Islet precursor cell (in vitro differentiated cells): ENCODE measurements at places on chromosomes 12 and 14.

DNA sequence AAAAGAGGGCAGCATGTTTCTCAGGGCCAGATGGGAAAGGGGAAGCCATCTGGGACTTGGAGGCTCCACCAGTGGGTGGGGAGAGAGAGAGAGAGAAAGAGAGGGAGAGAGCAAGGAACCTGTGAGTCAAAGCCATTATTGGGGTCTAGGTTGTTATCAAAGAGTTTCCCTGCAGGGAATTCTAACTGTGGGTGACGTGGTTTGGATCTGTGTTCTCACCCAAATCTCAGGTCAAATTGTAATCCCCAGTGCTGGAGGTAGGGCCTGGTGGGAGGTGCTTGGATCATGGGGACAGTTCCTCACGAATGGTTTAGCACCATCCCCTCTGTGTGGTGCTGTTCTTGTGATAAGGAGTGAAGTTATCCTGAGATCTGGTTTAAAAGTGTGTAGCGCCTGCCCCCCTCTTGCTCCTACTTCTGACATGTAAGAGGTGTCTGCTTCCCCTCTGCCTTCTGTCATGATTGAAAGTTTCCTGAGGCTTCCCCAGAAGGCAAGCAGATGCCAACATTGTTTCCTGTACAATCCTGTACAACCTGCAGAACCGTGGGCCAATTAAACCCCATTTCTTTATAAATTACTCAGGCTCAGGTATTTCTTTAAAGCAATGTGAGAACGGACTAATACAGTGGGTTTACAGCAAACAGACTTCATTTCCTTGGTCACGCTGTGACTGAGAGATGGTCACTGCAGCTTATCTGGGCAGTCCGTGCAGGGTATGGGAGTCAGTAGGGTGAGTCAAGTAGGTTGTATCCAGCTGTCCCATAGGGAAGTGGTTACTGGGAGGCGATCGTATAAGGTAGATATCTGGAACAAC, 52.4 kb downstream of the CCDC91 start:
- DNase-seq = no peak

DNA sequence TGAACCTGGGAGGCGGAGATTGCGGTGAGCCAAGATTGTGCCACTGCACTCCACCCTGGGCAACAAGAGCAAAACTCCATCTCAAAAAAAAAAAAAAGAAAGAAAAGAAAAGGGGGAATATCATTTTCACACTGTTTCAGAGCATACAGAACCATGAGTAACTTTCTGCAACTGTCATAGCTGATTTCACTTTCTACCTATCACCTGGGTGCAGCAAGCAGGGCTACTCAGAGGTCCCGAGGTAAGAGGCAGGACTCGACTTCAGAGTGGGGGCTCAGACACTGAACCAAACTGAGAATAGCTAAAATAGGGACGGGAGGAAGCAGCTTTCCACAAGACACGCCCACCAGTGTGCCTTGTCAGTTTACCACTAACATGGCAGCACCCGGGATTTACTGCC, 29.8 kb downstream of the OR10P1 start:
- DNase-seq = no peak

DNA sequence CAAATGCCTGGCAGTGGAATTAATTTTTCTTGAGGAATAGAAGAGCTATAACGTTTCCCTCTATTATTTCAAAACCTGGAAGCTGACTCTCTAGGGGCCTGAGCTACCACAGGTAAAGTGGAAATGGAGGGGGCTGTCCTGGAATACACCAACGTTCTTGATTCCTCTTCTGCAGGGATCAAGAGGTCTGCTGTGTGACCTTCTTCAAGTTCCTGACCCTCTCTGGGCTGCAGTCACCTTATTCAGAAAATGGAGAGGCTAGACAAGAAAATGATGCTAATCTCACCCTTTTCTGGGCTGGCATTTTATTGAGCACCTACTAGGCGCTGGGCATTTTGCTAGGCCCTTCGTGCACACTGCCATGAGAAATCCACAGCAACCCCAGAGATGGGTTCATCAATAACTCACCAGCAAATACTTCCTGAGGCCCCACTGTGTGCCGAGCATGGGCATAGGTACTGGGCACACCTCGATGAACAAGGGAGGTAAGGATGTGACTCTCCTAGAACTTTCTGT, 55.2 kb upstream of the DLK1 start:
- no peak for DNase-seq

- DNase-seq = no peak
Observed at GRCh38 chr14:31978423-31978822, 98.7 kb upstream of the ARHGAP5 start.

DNA sequence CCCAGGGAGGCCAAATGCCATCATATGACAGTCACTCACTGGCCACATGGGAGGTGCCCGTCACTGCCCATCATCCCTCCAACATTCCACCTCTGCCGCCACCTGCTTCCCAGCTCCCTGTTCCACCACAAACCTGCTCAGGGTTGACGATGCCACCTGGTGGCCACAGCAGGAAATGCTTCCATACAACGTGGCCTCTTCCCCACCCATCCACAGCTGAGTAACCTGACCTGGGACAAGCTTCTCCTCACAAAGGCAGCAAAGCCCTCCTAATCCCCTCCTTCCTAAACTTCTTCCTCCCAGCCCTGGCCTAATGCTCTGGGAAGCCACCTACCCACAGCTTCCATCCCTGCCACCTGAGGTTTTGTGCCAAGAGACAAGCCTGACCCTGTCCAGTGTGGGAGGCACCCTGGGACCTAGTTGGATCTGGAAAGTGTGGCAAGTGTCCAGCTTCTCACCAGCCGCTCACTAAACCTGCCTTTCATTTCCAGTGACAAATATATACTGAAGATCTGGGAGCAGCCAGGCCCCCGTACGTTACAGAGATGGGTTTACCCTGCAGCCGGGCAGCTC, 4.3 kb downstream of the DEGS2 start:
- DNase-seq = peak; percentile 78

DNA sequence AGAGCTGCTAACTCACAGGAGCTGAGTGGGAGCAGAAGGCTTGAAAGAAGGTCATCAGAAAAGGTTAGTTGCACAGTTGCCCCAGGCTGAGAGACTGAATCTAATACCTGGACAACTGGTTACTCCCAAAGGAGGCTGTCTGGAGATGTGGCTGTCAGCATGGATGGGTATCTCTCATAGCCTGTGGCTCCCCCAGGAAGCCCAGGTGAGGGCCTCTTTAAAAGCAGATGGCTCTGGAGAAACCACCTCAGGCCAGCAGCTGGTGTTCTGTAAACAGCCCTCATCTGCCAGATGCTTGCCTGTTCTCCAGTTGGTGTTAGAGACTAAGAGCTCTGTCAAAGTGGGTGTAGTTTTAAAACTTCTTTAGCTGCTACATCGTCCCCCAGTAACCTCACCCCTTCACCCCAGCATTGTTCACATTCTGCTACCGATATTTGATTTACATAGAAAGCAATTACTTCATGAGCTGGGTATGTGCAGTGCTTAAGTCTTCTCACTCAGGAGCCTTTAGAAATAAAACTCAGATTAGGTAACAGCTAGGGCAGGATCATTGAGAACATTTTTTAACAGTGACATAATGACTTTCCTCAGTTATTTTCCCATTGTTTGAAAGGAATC, 25.8 kb downstream of the DACT1 start:
- peak; percentile 95 for DNase-seq

DNA sequence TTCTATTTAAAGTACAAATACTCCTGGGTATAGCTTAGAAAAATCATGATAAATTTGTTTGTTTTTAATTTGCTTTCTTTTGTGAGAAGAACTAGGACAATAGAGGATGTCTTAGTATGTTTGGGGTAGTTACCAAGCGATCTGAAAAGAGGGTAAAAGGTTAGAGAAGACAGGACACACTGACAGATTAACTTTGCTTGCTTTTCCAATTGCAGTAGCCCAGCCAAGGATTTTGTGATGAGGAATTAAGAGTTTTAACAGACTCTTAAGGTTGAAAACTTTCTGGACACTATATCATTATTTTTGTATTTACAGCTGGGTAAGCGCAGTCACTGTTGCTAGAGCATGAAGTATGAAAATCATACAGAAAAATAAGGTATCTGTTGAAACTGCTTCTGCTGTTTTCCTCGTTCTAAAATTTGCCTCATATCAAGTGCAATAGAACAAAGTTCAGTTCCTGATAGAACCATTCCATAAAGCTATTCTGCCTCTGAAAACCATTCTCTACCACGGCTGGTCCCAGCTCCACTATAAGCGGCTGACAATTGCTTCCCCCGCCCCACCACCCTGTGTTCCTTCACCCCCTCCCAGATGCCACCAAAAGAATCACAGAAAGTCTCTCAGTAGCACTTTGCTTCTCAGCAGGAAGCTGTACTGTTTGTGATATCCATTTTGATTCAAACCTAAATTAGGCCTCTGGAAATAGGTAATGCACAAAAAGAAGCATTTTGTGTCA, 413.4 kb downstream of the BCAT1 start:
- no peak for DNase-seq

GRCh38 chr12:98504368-98504617, 11.1 kb upstream of the TMPO start:
- no peak for DNase-seq

- peak; percentile 70 for DNase-seq
Observed at GRCh38 chr12:11545484-11546330, 103.8 kb upstream of the ETV6 start.

DNA sequence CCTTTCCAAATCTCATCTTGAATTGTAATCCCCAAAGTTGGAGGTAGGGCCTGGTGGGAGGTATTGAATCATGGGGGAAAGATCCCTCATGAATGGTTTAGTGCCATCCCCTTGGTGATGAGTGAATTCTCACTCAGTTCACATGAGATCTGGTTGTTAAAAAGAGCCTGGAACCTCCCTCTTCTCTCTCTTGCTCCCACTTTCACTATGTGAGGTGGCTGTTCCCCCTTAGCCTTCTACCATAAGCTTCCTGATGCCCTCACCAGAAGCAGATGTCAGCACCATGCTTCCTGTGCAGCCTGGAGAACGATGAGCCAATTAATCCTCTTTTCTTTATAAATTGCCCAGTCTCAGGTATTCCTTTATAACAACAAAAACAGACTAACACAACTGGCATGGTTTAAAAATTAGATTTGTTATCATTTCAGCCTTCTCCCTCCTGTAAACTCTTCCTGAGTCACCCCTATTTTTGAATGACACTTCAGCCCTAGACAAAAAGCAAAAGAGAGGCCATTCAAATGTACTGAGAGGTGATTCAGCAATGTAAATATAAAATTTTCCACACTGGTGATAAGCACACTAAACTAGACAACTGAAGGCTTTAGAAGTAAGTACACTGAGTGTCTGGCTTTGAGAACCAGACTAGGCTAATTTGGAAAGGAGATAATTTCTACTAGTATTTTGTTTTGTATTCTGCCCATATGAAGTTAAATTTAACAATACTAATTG, 212.1 kb upstream of the ABCD2 start:
- DNase-seq = no peak

- peak; percentile 70 for DNase-seq
Observed at GRCh38 chr12:103495469-103496456, at the start of gene C12orf42. Gene C12orf42, minus strand, starts transcription at chr12:103495968. Its CDS starts 17,542 bp downstream, at chr12:103478426.

DNA sequence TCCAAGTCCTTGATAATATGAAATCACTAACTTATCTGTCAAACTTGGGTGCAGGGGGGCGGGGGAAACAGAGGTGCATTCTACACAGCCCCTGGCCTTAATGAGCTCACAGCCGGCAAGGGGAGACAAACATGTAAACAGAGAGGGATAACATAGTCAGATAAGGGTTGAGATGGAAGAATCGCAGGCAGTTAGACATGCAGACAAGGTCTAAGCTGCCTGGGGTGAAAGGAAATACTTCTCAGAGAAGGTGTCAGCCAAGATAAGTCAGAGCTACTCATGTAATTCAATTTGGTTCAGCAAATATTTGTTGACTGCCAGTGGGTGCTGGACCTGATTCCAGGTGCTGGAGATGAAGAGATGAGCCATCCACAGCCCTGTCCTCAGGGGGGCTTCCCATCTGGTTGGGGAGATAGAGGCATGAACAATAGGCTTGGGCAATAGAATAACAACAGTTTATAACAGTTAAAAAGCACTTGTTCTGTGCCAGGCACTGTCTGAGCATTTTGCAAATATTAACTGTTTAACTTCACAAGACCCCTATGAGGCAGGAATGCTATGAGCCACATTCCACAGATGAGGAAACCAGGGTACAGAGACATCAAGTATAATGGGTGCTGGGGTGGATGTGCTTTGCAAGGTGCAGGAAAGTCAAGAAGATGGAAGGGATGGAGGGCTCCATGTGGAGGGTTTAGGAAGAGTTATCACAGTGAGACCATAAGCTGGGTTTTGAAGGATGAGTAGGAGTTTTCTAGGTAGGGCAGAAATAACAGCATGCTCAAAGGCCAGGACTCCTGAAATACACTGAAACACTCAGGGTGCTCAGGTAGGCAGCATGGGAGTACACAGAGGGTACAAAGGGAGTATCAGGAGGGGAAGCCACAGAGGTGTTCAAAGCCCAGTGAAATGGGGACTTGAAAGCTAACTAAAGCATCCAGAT, 79.0 kb downstream of the WSCD2 start:
- DNase-seq = no peak
